ENCODE measurements at places on chromosomes 6 and 20.

DNA sequence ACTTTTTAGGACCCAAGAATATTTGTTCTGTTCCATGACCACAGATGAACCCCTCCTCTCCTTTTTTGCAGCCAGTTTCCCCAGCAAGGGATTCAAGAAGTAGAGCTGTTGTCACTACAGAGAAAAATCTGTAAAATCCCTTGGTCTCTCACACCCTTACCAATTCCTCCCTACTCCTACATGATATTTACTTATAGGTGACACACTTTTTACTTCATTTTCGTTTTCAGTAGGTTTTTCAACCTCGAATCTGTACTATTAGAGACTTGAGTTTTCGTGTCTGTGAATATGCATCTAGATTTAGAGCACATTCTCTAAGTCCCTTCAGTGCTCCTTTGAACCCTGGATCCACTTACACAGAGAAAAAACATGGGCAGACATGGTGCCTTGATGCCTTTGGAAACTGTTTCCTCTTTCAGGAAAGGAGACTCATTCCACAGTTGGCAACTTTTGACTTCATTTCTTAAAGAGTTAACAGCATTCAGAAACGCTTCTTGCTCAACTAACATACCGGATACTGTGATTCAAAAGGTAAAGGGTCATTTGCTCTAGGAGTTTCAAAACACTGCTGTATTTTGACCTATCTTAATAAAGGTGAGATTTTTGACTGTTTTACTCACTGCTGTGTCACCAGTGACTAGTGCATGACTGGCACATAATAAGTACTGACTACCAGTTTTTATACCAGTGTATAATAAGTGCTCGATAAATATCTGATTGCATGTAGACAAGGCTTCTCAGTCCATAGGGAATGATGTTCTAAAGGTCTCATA, 50.6 kb downstream of the LAMA4 start:
- no peak for DNase-seq

DNA sequence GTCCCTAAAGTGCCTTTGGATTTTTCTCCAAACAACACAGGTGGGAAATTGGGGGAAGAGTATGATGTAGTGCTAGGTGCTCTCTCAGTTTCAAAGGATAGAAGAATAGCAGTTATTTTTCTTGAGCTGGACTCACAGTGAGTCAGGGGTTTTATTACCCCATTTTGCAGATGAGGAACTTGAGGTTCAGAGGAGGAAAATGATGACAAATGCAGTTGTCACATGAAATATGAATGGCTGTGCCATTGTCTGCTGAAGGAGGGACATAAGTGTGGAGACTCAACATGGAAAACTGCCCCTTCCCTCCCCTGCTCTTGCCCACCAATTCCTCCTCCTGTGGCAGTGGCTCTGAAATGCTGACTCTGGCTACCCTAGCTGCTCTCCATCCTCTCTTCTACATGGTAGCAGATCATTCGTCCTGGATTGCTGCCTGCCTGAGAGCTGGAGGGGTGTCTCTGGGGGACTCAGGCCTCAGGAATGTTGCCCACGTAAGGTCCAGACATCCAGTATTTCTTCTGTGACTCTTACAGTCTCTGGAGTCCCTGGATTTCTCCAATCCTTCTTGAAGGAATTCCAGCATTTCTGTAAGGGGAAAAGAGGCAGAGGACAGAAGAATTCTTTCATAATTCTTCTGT, 37.6 kb upstream of the EPB41L1 start:
- DNase-seq, result no peak

DNA sequence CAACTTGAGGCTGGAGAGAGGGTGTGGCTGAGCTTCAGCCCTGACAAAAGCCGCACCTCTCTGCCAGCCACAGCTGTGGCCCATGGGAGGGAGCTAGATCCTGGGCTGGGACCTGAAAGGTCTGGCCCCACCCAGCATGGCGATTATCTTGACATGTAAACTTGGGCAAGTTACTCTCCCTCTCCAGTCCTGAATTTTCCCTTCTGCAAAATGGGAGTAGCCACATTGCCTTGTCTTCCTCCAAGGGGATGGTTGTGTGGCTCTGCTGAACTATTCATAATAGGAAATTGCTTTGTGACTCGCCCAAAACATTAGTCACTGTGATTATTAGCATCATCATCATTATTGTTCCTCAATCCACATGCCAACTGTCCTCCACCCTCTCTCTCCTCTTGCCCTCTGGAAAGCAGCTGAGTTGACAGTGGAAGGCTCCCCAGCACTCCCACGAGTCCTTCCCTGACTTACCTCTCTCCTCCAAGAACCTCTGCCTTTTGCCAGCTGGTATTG, 23.0 kb upstream of the RBPJL start:
- DNase-seq, result no peak

GRCh38 chr6:33577718-33578117, 2.4 kb downstream of the BAK1 start:
- no peak for DNase-seq

DNA sequence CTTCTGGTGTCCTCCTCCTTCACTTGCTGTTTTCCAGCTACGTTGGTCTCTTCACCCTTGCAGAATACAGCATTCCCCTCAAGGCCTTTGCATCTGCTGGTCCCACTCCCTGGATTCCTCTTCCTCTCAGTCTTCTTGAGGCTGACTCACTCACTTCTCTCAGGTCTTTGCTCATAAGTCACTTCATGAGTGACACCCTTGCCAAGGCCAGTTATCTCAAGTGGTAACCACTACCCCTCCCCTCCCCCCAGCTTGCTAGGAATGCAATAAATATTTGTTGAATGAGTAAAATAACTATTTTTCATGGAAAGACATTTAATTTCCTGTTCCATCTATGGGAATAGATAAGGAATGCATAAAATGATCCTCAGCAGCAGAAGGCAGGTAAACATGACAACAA, 131.7 kb downstream of the PLCB4 start:
- no peak for DNase-seq

DNA sequence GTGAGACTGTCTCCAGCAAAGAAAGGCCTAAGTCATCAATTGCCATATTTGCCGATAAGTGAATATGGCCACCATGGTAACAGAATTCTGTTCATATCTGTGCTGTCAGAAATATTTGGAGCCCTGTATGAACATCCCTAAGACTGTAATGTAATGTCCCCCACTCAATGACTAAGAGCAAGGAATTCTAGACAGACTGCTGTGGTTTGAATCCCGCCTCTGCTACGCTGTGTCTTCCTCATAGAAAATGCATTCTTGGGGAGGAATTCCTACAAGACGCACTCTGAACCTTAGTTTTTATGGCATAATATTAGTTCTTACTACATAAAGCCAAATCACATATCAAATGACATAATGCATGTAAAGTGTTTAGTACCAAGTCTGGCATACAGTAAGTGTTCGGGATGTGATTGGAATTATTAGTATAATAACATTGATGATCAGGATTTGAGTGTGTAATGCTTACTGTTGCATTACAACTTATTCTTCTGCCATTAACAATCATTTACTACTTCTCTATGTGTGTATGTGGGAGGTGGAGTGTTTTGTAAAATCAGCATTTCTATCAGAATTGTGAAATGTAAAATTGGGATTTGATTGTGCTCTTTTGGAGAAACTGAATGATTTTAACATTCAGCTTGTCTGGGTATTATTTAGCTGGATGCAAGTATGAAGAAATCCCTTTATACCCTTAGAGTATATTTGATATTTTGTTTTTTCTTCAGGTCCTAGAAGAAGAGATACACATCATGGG, 103.0 kb downstream of the OLIG3 start:
- no peak for DNase-seq

DNA sequence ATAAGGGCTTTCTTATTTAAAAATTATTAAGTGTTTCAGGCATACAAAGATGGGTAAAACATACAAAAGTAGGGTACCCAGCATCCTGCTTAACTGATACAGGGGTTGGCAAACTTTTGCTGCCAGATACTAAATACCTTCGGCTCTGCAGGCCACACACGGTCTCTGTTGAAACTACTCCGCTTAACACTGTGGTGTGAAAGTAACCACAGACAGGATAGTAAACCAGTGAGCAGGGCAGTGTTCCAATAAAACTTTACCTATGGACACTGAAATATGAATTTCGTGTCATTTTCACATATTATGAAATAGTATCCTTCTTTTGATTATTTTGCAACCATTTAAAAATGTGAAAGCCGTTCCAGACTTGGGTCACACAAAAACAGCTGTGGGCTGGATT, 92.4 kb downstream of the EYA2 start:
- DNase-seq, result no peak

GRCh38 chr6:168985705-168986104, 267.9 kb downstream of the THBS2 start:
- no peak for DNase-seq

Measured in CD4-positive, alpha-beta T cell treated with Interleukin-1 beta for 1 hour (primary cell).